ENCODE measurements at places on chromosomes 12 and 14.

DNA sequence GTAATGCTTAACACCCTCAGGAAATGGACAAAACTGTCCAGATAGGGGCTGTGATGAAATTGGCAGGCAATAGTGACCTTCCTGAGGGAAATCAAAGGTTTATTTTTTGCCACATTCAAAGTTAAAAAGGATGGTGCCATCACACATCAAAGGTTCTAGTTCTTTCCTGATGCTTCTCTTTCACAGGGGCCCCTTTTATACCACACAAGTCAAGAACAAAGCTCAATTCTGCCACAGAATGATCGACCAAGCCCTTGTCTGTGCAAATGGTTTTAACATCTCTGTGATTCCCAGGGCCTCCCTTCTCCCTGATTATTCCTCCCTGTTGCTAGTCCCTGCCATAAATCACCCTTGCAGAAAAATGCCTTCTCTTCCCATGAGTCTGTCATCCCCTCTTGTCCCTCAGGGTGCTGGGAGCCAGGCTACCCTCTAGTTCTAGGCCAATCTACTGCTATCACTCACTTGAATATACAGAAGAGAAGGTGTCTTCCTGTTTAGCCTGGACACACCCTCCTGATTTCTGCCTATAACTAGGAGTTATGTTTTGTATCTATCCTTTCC is 22.7 kb downstream of the SMCO2 start:
- DNase-seq, result no peak

DNA sequence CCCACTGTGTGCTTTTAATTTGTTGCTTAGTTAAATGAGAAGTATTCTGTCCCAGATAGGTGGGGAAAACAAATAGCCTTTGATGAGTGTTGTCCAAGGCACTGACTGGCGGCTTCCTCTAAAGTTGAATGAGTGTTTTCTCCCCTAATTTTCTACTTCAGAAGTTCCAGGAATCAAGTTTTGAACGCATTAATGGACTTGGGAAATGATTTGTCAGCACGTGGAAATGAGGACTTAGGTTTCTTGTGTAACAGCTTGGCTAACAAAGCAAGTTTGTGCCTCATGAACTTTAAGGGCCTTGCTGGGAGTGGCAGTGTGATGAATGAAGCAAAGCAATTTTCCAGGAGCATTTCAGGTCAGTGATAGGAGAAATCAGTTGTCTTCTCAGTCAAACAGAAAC is 56.9 kb downstream of the LIN52 start:
- no peak for DNase-seq

- DNase-seq, result no peak
Observed at GRCh38 chr14:61332658-61333029, 11.3 kb downstream of the PRKCH start.

DNA sequence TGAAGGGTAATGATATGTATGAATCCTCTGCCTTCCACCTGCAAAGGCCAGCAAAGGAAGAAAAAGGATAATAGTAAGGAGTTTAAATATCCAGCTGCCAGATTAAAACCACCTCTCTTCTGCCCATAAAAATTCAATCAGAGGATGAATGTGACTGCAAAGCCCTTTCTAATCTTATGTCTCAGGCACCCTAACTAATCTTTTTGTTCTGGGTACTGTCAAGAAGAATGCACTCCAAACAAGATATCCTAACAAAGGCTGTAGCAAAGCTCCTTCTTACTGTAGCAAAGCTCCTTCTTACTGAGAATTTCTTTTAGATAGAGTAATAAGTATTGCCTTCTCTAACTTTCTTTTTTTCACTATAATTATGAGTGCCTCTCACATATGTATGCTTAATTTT is 91.8 kb downstream of the ST8SIA1 start:
- DNase-seq, result no peak

- no peak for DNase-seq
Observed at GRCh38 chr12:1293901-1294300, 300.5 kb downstream of the FBXL14 start.

- no peak for DNase-seq
Observed at GRCh38 chr12:20351406-20351805, 16.9 kb upstream of the PDE3A start.

GRCh38 chr12:121295746-121296617 is 527 bp downstream of the CAMKK2 start:
- peak; percentile 30 for DNase-seq

DNA sequence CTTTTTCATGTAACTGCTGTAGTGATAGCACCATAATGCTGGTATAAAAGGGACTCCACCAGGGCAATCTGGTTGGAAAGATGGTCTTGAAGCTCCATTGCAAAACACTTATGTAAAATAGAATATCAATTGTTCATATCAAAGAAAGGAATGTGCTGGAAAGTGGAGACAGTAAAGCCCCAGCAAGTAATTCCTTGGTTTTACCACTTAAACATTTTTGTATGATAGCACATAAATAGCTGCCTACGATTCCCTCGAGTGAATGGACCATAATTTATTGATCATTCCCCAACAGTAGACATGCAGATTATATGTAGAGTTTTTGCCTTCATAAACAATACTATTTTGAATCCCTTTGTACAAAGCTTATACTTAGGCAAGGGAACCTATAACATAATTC is 275.4 kb downstream of the PAWR start:
- DNase-seq, result no peak

- DNase-seq, result peak; percentile 85
Observed at GRCh38 chr14:103528587-103529382, at the start of gene TRMT61A. TSS of gene TRMT61A (plus strand) at chr14:103529196. CDS start at chr14:103529979, 783 bp downstream.

GRCh38 chr12:129903092-129903945 is 506 bp downstream of the TMEM132D start:
- DNase-seq, result no peak

DNA sequence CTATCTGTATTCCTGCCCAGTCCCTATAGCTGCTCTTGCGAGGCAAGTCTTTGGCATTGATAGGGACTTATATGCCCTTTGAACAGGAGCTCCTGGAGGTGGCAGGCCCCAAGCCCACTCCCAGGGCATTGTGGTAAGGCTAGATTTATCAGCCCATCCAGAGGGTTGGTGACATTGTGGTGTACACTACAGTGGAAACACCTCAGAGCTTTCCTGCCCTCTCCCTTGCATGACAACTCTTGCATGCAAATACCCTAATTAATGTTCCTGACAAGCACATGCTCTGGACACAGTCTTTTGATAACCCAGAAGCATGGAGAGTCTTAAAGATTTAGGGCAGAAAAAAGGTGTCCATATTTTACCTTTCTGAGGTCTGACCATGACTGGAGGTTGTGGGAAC is 815 bp upstream of the RIPK3 start:
- DNase-seq, result no peak

- peak; percentile 57 for DNase-seq
Observed at GRCh38 chr12:55972911-55973598, 823 bp upstream of the RAB5B start.

GRCh38 chr14:33475623-33476022 is 475.3 kb downstream of the EGLN3 start:
- DNase-seq, result peak; percentile 61

GRCh38 chr12:64706306-64706705 is 52.9 kb downstream of the GNS start:
- DNase-seq, result no peak

DNA sequence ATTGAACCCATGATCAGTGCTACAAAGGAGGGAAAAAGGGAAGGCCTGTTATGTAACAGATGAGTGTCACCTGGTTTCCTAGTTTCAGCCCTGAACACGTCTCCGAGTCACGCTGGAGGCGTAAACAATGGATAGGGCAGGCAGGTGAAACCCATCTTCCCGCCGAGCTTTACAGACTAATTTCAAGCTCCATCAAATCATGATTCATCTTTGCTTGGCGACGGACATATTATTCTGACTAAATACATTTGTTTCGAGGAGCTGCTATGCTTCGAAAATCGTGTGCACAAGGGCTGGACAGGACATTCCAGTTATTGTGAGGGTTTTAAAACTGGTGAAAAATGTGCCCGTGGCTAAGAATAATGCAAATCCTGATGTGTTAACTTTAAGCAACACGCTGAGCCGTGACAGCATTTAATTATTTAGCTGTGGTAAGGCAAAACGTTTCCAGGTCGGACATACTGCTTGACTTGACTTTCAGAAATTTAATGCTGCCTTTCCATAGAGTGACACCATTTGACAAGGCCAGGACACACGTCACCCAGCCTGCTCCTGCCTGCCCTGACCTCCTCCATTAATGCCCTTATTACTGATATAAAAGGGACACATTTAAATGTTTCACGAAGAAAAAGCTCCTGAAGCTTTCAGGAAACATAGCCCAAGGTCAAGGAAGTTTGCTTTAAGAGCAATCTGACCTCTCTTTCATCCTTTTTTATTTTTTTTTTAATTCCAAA is 1203.5 kb upstream of the TMEM132C start:
- DNase-seq, result no peak
